Pancreas (tissue), 10 donors: ENCODE measurements at places on chromosomes 4 and X. TPM values are rescaled to one million over a fixed set of nuclear protein-coding genes. Genes with fewer than 3 reads are reported as not detected.

Gene ZIC3
- polyA plus RNA-seq: 0.02 TPM

Gene PTPN13
- 5.6 TPM for polyA plus RNA-seq

- H3K27ac ChIP-seq: no peak overlapping the region
- DNase-seq: no peak
Observed at GRCh38 chr4:38581426-38582106, 82.4 kb upstream of the KLF3 start.

- H3K4me3 ChIP-seq: no peak overlapping the region
- H3K36me3 ChIP-seq: no peaks in the 10 kb centered on the region
- H3K27me3 ChIP-seq: no peaks in the 10 kb centered on the region
- H3K4me1 ChIP-seq: peaks cover 3% of the 10 kb centered on the region
- no peak for DNase-seq
- no peak overlapping the region for H3K27ac ChIP-seq
Observed at GRCh38 chr4:24053934-24054333, 164.1 kb upstream of the PPARGC1A start.

- no peaks in the 10 kb centered on the region for H3K36me3 ChIP-seq
- H3K4me1 ChIP-seq: no peaks in the 10 kb centered on the region
- H3K27me3 ChIP-seq: no peaks in the 10 kb centered on the region
- no peak overlapping the region for H3K4me3 ChIP-seq
- no peak overlapping the region for H3K27ac ChIP-seq
Observed at GRCh38 chr4:3426465-3427133, 15.2 kb upstream of the HGFAC start.

Gene RNF128
- polyA plus RNA-seq: 5.9 TPM

DNA sequence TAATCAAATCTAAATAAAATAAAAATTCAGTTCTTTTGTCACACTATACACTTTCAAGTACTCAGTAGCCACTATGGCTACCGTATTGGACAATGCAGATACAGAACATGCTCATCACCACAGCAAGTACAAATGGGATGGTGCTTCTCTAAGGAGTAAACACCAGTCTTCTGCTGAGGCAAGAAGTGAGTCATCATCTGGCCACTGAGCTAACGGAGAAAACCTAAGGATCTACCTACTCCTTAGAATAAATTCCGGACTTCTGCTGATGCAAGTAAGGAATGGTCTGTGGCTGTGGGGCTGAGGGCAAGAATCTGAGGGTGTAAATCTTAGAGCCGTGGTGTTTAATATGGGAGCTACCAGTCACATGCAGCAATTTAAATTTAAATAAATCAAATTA, 11.3 kb upstream of the RBMXL3 start:
- no peaks in the 10 kb centered on the region for H3K4me1 ChIP-seq
- H3K27me3 ChIP-seq: peaks cover 3% of the 10 kb centered on the region
- H3K36me3 ChIP-seq: no peaks in the 10 kb centered on the region
- H3K4me3 ChIP-seq: no peak overlapping the region
- H3K27ac ChIP-seq: no peak overlapping the region
- no peak for DNase-seq

Gene L1CAM
- polyA plus RNA-seq: 3.9 TPM

Gene SLC6A14
- not detected for polyA plus RNA-seq

- no peaks in the 10 kb centered on the region for H3K4me1 ChIP-seq
- no peak overlapping the region for H3K4me3 ChIP-seq
- no peak for DNase-seq
- H3K27me3 ChIP-seq: no peaks in the 10 kb centered on the region
Observed at GRCh38 chrX:112642349-112642748, 37.4 kb downstream of the LHFPL1 start.

GRCh38 chr4:17613761-17614415, 553 bp upstream of the MED28 start:
- H3K27me3 ChIP-seq: no peaks in the 10 kb centered on the region
- H3K36me3 ChIP-seq: no peaks in the 10 kb centered on the region

Gene SPACA5
- polyA plus RNA-seq: not detected

Gene HTRA3
- 2.4 TPM for polyA plus RNA-seq

DNA sequence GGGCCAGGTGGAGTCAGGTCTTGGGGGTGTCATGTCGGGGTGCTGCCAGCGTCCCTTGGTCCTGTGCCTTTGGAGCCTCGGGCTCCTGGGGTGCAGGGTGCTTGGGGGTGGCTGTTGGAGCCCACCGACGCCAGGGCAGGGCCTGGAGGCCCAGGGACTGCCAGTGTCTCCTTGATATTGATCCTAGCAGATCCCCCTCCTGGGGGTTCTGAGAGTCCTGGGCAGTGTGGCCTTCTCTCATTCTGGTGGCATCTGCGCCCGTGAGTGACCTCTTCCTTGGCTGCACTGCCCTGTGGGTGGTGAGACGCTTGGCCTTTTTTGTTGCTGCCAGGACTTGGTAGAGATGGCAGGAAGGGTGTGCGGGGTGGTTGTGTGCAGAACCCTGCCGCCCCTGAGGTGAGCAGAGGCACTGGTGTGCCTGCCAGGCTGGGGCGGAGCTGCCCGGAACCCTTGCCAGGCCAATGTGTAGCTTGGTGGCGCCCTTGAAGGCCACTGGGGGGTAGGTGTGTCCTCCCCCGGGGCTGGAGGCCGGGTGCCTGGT, 7.0 kb downstream of the NAT8L start:
- no peak overlapping the region for H3K4me3 ChIP-seq
- no peaks in the 10 kb centered on the region for H3K27me3 ChIP-seq
- DNase-seq: no peak
- no peak overlapping the region for H3K27ac ChIP-seq
- H3K4me1 ChIP-seq: no peaks in the 10 kb centered on the region
- H3K36me3 ChIP-seq: no peaks in the 10 kb centered on the region

GRCh38 chrX:107715331-107716117, 60.1 kb downstream of the TSC22D3 start:
- no peak for DNase-seq
- peak overlapping the region; percentile 26 for H3K4me3 ChIP-seq
- H3K27me3 ChIP-seq: no peaks in the 10 kb centered on the region
- H3K4me1 ChIP-seq: peaks cover 17% of the 10 kb centered on the region
- H3K27ac ChIP-seq: peak overlapping the region; percentile 62
- no peaks in the 10 kb centered on the region for H3K36me3 ChIP-seq

- no peak overlapping the region for H3K27ac ChIP-seq
- no peak for DNase-seq
- no peaks in the 10 kb centered on the region for H3K27me3 ChIP-seq
- no peak overlapping the region for H3K4me3 ChIP-seq
- peaks cover 8% of the 10 kb centered on the region for H3K4me1 ChIP-seq
Observed at GRCh38 chr4:159229164-159229563, 126.3 kb downstream of the RAPGEF2 start.

GRCh38 chr4:6198768-6199421, 1.5 kb downstream of the JAKMIP1 start:
- no peaks in the 10 kb centered on the region for H3K36me3 ChIP-seq
- H3K27me3 ChIP-seq: peaks cover 5% of the 10 kb centered on the region
- no peak overlapping the region for H3K27ac ChIP-seq
- no peak overlapping the region for H3K4me3 ChIP-seq
- H3K4me1 ChIP-seq: peaks cover 5% of the 10 kb centered on the region

Gene CYSLTR1
- polyA plus RNA-seq: 0.34 TPM

Gene HPGD
- polyA plus RNA-seq: 0.76 TPM

DNA sequence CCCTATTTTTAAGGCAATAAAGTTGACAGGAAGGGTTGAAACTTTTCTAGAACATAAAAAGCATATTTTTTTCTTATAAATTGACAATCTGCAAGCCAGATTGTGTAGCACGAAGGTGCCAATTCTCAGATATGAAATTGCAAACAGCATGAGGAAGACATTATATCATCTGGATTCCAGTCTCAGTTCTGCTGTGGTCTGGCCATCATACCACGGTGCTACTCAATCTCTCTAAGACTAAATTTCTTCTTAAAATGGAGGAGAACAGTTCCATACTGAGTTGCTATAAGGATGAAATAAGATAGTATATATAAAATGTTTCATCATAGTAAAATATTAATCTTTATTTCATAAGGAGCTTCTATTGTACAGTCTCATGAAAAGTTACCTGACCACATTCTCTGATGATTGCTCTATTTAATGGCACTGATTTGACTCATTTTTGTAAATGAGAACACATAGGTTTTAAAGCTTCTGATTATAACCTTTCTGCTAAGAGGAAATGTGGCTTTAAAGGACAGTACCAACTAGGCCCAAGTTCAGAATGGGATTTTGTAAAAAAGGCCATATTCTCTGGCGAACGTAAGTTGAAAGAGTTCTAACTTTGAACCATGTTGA, 127.9 kb downstream of the SHROOM3 start:
- no peaks in the 10 kb centered on the region for H3K36me3 ChIP-seq
- no peaks in the 10 kb centered on the region for H3K27me3 ChIP-seq
- H3K4me3 ChIP-seq: no peak overlapping the region

GRCh38 chr4:30912098-30912714, 192.0 kb downstream of the PCDH7 start:
- no peak overlapping the region for H3K27ac ChIP-seq
- no peaks in the 10 kb centered on the region for H3K36me3 ChIP-seq
- H3K4me3 ChIP-seq: no peak overlapping the region
- no peaks in the 10 kb centered on the region for H3K4me1 ChIP-seq
- no peak for DNase-seq

GRCh38 chr4:68905939-68906779, 45.4 kb downstream of the UGT2A3 start:
- peak overlapping the region; percentile 29 for H3K4me3 ChIP-seq
- H3K36me3 ChIP-seq: no peaks in the 10 kb centered on the region
- H3K4me1 ChIP-seq: peaks cover 16% of the 10 kb centered on the region
- peak; percentile 57 for DNase-seq
- no peaks in the 10 kb centered on the region for H3K27me3 ChIP-seq

DNA sequence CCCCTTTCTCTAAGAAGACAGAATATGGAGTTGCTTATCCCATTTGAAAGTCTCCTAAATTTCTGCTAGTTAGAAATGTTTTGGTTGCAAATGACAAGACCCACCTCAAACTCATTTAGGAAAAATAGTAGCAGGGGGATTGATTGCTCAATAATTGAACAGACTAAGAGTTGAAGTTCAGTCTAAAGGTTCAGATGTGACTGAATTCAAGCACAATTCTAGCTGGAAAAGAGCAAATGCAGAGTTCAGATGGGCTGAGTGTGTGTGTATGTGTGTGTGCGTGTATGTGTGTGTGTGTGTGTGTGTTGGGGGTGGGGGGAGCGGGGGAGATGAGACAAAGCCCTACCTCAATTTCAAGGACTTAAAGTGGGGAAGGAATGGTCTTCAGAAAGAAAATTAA, 35.7 kb upstream of the SH3D19 start:
- H3K4me3 ChIP-seq: no peak overlapping the region
- no peaks in the 10 kb centered on the region for H3K36me3 ChIP-seq

Gene SMIM31
- polyA plus RNA-seq: 0.54 TPM

DNA sequence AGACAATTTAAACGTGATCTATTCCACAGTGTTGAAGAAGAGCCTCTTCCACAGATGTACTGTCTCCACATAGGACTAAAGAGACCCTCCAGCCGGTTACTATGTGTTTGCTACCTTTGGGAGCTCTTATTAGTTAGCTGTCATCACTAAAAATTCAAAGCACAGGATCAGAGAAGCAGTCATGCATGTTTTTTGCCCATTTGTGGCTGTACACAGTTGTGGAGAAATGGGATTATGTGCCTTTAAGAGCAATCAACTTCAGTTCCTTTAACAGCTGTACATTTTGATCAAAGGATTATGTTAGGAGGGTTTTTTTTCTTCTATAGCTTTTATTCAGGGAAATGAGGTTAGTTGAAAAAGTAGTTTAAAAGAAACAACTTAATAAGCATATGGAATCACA, 149.0 kb upstream of the SPOCK3 start:
- no peak overlapping the region for H3K27ac ChIP-seq
- no peaks in the 10 kb centered on the region for H3K27me3 ChIP-seq
- no peaks in the 10 kb centered on the region for H3K36me3 ChIP-seq
- DNase-seq: no peak
- no peaks in the 10 kb centered on the region for H3K4me1 ChIP-seq
- H3K4me3 ChIP-seq: no peak overlapping the region

DNA sequence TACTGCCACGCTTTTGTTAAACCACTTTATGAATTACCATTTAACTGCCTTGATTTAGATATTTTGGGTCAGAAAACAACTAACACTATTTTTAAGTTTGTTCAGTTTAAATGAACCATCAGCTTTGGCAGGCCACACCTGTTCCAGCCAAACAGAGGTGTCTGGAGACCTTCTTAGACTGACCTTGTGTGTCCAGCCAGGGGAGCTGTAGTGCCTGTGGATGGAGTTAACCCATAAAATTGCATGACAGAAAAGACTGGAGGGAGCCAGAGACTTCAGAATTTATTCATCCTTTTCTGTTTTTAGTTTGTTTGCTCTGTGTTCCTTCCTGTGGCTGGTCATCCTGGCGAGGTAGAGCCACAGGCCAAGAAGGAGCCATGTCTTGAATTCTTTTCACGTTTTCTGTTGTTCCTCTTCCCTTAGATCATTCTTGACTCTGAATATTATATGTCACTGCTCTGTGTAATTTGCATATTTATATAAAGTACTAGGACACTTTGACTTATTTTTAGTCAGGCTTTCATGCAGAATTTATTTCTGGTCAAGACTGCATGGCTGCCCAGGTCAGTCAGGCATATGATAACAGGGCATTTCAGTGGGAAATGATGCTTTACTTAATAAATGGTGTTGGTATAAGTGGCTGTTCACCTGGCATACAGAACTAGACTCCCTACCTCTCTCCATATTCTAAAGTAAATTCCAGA, 26.7 kb downstream of the HERC3 start:
- H3K4me3 ChIP-seq: no peak overlapping the region
- no peaks in the 10 kb centered on the region for H3K27me3 ChIP-seq
- H3K27ac ChIP-seq: no peak overlapping the region
- no peaks in the 10 kb centered on the region for H3K36me3 ChIP-seq
- H3K4me1 ChIP-seq: peaks cover 6% of the 10 kb centered on the region
- no peak for DNase-seq

DNA sequence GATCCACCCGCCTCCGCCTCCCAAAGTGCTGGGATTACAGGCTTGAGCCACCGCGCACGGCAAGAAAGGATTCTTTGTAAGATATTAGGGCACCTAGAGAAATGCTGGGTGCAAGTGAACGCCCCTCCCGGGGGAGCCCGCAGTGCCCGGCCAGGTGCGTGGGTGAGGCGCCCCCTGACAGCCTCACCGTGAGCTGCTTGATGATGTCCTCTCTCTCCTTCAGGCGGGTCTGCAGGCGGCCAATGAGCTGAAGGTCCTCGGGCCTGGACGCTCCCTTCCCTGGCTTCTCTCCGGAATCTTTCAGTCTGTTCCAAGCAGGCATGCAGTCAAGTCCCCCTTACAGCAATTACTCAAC, 21.9 kb downstream of the MED28 start:
- no peaks in the 10 kb centered on the region for H3K4me1 ChIP-seq
- peaks cover 17% of the 10 kb centered on the region for H3K36me3 ChIP-seq
- no peaks in the 10 kb centered on the region for H3K27me3 ChIP-seq

DNA sequence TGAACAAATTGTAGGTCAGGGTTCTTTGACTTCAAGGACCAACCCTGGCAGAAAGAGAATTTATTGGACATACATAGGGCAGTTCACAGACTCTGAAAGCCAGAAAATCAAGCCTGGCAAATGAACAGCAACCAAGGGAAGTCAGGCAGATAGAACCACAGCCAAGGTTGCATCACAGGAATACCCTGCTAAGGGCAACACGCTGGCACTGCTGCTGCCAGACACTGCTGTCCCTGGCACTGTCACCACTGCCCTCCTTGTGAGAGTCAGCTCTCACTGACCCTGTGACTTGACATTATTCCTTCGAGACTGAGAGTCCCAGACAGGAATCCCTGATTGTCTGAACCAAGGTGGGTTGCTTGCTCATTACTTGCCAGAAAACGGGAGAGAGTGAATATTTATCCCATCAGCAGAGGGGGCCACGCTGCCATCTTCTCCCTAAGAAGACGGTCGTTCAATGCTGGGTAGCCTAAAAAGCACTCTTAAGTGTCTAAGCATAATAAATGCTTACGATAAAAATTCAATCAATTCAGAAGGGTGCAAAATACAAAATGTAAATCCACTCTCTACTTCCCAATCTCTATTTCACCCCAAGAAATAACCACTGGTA, 23.2 kb upstream of the PTTG2 start:
- no peak for DNase-seq
- H3K27ac ChIP-seq: no peak overlapping the region
- H3K36me3 ChIP-seq: no peaks in the 10 kb centered on the region
- no peak overlapping the region for H3K4me3 ChIP-seq
- no peaks in the 10 kb centered on the region for H3K4me1 ChIP-seq
